ENCODE measurements at places on chromosomes 4 and X. TPM values are rescaled to one million over a fixed set of nuclear protein-coding genes. Genes with fewer than 3 reads are reported as not detected.

PPP4R3C gene
- not detected for polyA plus RNA-seq

ZFP42 gene
- not detected for polyA plus RNA-seq

GRCh38 chr4:181504924-181505323, 738.3 kb upstream of the TENM3 start:
- no peak for DNase-seq

DNA sequence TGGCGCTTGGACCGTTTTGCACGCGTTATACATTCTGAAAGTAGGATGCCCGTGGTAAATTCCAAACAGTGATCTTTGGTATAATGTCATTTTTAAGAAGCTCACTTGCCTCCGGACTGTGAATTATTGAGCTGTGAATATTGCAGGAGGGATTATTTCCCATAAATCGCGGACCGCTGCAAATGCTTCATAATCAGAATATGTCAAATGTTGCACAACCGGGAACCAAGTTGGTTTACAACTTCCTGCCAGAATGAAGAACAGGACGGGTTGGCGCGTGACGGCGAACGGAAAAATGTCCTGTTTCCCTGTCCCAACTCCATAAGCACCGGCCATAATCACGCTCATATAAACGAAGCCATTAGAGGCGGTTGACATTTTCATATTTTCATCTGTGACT, 67.6 kb downstream of the SHOX start:
- no peak for DNase-seq

- DNase-seq = no peak
Observed at GRCh38 chr4:138865765-138866164, 149.8 kb upstream of the NOCT start.

DNA sequence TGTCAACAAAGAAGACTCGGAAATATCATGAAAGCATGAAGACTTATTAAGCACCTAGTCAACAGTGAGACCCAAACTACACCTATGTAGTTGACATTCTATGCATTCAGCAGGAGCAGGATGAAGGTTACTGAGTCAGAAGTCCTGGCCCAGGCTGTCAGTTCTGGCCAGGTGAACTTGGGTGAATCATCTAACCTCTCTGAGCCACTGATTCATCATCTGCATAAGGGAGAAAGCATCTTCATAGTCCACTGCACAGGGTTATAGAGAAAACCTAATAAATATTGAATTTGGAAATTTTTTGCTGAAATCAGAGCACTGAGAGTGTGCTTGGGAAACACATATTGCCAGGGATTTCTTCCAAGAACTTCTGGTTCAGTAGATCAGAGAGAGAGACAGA, 296.0 kb upstream of the SFRP2 start:
- DNase-seq = no peak

Data from CD4-positive, CD25-positive, alpha-beta regulatory T cell (primary cell).